Activated CD8-positive, alpha-beta memory T cell treated with anti-CD3 and anti-CD28 coated beads for 48 hours (primary cell): ENCODE measurements at places on chromosomes 11 and 22.

GRCh38 chr11:6681949-6682348 lies 1.2 kb downstream of the MRPL17 start:
- DNase-seq, result no peak

DNA sequence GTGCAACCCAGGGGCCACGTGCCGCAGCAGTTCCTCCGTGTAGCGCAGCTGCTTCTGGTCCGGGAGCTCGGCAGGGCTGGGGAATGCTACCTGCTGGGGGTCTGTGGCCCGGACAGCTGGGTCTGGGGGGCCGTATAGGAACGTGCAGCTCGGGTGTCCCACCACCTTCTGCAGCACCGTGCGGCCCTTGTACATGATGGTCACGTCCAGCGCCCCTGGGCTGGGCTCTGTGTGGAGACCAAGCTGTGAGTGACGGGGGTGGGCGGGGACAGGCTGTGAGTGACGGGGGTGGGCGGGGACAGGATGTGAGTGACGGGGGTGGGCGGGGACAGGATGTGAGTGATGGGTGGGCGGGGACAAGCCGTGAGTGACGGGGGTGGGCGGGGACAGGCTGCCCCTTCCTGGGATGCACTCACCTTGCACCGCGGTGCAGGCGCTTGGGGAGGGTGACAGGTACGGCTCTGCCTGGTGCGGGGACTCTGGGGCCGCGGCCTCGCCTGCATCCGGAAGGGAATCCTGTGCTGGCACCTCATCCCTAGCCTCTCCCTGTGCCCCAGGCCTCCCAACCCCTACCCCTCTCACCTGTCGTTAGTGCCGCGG lies 2.3 kb downstream of the IRF7 start:
- peak; percentile 58 for DNase-seq

- DNase-seq, result no peak
These were observed 7.0 kb upstream of the TM7SF2 start for GRCh38 chr11:65104628-65105027.

GRCh38 chr11:72333661-72334060 lies 89.7 kb upstream of the PHOX2A start:
- no peak for DNase-seq

- DNase-seq, result no peak
These were observed 10.9 kb upstream of the SOX6 start for GRCh38 chr11:16367252-16367651.

DNA sequence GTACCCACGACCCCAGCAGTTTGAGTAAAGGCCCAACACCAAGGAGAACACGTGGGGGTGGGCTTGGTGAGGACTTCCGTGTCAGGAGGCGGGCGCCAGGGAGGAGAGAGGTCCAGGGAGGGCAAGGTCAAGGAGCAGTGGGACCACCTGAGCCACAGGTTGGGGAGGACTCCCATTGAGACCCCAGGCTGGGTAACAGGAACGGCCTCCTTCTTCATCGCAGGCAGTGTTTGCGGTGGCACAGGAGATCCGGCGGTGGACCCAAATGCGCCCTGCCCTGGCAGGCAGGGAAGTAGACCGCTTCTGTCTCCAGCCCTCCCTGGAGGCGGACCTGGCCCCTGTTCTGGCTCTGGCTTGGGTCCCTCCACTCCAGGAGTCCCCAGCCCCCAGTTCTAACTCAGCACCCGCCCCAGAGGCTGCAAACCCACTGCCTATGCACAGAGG lies 5.9 kb upstream of the TBX1 start:
- DNase-seq, result no peak

GRCh38 chr11:27795955-27796861 lies 96.0 kb upstream of the BDNF start:
- no peak for DNase-seq

- DNase-seq, result no peak
These were observed 7.7 kb upstream of the QSER1 start for GRCh38 chr11:32884770-32885384.

GRCh38 chr11:85772695-85773094 lies 38.2 kb downstream of the SYTL2 start:
- no peak for DNase-seq

DNA sequence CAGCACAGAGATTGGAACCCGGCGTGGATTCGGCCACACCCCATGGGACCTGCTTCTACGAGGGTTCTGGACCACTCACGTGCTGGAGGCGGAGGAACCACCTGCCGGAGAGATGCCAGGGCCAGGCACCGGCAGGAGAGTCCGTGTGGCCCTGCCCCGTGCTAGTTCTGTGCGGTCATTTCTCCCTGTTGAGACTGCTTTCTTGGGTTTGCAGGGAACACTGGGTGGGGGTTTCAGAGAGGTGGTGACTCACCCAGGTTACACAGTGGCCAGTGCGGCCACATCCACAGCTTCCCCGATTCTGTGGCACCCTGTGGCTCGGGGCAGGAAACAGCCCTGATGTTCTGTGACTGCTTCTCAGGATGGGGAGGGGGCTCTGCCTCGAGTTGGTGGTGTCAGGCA lies 3.6 kb upstream of the PHLDA2 start:
- no peak for DNase-seq

- no peak for DNase-seq
These were observed 363.4 kb upstream of the NARS2 start for GRCh38 chr11:78938036-78938435.

- DNase-seq, result no peak
These were observed 607.9 kb downstream of the BUD13 start for GRCh38 chr11:116164843-116165242.

GRCh38 chr11:121415856-121416255 lies 36.3 kb upstream of the SORL1 start:
- no peak for DNase-seq

GRCh38 chr11:119081682-119082260 lies 2.9 kb upstream of the HMBS start:
- no peak for DNase-seq

DNA sequence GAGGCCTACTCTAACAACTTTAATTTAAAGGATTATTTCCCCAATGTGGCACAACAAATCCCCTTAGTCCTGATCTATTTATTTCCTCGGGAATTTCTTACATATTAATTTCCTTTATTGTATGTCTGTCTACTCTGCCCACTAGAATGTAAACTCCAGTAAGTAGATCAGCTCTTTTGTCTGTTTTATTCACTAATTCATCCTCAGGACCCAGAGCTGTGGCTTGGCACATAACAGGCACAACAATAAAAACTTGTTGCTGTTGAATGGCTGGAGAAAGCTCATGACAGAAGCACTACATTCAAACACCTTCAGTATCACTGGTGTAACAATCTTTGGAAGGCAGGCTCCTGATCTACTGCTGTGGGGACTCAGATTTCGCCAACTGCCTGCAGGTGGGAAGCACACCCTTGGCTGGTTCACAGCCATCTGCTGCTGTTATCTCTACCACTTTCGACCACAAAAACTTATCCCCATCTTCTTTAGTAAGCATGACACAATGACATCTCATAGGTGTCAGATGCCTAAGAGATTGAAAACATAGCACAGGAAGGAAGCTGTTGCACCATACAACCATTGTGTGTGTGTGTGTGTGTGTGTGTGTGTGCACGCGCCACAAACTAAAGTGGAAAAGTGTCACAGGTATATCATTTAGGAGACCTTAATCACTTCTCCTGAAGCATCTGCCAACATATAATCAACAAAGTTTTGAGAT lies 11.9 kb downstream of the HIRA start:
- DNase-seq, result no peak

DNA sequence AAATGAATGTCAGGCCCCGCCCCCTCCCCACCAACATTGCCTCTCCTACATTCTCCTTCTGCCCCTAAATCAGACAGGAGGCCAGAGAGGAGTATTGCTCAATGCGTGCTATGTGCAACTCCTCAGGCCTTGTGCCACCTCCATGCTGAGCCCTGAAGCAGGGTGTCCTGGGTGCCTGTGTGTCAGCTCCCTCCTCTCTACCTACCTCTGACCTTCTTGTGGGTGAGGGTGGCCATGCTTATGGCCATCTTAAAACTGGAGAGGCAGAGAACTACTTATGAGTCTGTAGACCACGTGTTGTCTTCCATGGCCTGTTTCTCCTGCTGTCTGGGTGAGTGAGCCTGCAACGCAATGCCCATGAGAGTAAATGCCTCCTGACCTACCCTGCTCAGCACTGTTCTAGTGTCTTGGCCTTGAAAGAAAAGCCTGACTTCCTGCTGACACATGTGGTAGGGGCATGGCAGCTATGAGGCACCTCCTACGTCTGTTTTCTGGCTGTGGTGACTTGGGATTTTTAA lies 10.5 kb downstream of the MCAM start:
- DNase-seq, result no peak
